Cardiac atrium fibroblast (primary cell): ENCODE measurements at places on chromosomes 5 and 9. TPM values are rescaled to one million over a fixed set of nuclear protein-coding genes. Genes with fewer than 3 reads are reported as not detected.

GLDC gene
- 1.1 and 3.4 TPM in 2 replicates for total RNA-seq

RBM22 gene
- 35.8 and 46.9 TPM in 2 replicates for total RNA-seq

CKMT2 gene
- total RNA-seq = 0.72 TPM in 1 of 2 replicates, not detected in the other

PFN3 gene
- not detected in 2 replicates for total RNA-seq

GARIN3 gene
- not detected in 2 replicates for total RNA-seq

MTRR gene
- 27.4 and 29.6 TPM in 2 replicates for total RNA-seq

SLC38A9 gene
- 7.3 and 10.5 TPM in 2 replicates for total RNA-seq

LTC4S gene
- 9.9 and 13.9 TPM in 2 replicates for total RNA-seq

OXCT1 gene
- total RNA-seq = 12.8 and 13.4 TPM in 2 replicates

PCDHB8 gene
- total RNA-seq = 0.49 TPM in 1 of 2 replicates, not detected in the other
